ENCODE measurements at places on chromosomes 5 and 9.

DNA sequence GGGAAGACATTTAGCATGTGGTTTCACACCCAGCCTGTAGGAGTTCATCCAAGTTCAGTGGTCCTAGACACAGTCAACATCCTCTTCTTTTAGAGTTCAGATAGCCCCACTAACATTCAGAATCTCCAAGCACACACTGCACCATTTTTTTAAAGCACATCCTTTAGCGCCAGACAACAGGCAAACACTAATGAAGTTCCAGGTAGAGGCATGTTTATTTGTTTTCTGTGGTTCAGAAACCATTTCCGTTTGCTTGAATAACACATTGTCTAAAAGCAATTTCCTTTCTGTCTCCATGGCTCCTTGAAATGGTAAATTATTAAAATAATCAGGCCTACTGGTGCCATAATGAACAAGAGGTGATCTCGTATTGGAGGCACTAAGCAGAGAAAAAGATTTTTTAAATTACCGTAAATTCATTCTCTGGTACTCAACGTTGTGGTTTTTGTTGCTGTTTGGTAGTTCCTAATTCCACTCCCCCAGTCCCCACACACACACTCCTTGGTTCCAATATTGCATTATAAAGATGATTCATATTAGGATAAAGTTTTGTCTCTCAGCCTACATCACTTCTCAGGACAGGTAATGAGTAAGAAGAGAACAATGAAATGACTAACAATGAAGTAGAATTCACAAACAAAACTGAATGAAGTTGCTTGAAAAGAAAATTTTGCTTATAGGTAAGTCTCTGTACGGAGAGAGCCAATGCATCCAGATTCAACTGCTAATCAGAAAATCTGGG, 153.1 kb downstream of the PCSK1 start:
- no peak for DNase-seq

- no peak for DNase-seq
These were observed 2.7 kb downstream of the BTNL9 start for GRCh38 chr5:181042722-181043121.

- no peak for DNase-seq
These were observed 9.3 kb downstream of the CAST start for GRCh38 chr5:96671441-96671840.

GRCh38 chr5:1128977-1129710, 17.3 kb upstream of the SLC12A7 start:
- DNase-seq, result no peak

- DNase-seq, result no peak
These were observed 614.7 kb downstream of the ISL1 start for GRCh38 chr5:51997949-51998348.

DNA sequence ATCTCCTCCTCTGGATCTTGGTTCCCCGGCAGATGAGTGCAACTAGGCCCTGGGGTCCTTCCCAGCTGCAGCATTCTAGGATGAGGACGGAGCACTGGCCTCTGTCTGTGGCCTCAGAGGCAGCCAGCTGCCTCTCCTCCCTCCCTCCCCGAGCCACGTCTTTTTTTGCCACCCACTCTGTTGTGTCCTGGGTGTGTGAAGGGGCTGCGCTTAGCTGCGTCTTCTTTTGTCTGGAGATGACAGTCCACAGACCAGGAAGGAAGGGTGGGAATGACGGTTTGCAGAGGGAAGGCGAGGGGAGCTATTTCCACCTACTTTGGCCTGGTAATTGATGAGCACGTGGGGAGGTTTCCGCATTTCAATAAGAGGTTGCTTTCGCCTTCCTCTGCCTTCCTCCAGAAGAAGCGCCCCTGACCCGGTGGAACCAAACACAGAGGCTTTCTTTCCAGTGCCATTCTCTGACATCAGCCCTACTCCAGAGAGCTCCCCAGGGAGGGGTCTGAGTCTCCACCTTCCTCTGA, 34.5 kb upstream of the GABRP start:
- DNase-seq, result no peak

- no peak for DNase-seq
These were observed 10.1 kb downstream of the NPR2 start for GRCh38 chr9:35801328-35802128.

DNA sequence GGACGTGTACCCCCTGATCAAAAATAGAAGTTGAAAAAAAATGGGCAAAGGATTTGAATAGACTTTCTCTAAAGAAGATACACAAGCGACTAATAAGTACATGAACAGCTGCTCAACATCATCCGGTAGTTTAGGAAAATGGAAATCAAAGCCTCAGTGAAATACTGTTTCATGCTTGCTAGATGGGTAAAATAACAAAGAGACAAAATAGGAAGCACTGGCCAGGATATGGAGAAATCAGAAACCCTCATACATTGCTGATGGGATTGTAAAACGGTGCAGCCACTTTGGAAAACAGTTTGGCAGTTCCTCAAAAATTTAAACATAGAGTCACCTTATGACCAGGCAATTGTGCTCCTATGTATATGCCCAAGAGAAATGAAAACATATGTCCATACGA, 65.0 kb upstream of the SUB1 start:
- DNase-seq, result no peak

DNA sequence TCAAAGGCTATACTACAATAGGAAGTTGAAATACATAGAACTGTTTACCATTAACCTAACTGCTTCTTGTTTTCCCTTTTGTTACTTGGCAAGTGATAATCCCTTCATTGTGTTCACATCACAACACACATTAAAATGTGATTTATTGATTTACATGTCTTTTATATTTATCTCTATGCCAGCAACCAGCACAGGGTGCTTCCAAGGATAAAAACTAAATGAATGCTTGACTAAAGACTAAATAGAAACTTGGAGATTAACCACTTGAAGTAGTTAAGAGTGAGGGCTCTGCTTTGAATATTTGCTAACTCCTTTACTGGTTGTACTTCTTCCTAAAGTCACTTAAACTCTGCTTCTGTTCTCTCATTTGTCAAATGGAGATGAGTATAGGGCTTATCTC, 1730.6 kb downstream of the EFNA5 start:
- DNase-seq, result no peak

- DNase-seq, result no peak
These were observed 1639.4 kb upstream of the C9orf72 start for GRCh38 chr9:29212397-29213387.

GRCh38 chr5:112356178-112356956, 62.7 kb downstream of the EPB41L4A start:
- DNase-seq, result no peak

DNA sequence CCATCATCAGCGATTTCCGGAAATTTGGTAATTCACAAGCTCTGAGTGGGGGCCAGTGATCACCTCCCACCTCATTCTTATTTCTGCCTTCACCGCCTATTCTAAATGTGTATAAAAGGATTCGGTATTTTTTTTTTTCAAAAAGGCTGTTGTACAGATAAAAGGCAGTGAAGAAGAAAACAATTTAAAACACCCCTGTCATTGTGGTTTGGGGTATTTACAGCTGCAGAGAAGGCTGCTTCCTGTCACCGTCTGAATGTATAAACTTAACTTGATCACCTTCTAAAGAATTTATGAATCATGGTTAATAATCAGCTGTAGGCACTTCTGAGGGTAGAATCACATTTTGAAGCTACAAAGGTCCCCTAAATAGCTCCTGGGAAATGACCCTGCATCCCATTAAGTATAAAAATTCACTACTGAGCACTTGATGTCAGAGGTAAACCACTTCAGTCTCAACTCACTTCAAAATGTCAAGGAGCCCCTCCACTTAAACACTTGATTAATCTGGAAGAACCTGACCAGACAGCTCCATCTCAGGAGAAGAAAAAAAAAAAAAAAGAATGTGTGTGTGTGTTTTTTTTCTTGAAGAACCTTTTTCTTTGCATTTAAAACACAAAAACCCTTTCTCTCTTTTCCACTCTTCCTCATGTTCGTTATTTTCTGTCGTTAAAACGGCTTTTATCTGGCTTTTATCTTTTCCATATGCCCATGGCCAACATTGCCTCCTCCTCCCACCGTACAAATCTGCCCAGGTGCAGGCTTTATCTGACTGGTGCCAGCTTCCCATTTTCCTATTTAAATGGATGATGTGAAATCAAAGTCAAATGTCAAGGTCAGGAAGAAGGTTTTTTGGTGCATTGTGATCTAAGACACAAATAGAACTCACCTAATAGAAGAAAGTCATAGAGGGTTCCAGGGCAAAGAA, 291.2 kb downstream of the IRX1 start:
- no peak for DNase-seq

DNA sequence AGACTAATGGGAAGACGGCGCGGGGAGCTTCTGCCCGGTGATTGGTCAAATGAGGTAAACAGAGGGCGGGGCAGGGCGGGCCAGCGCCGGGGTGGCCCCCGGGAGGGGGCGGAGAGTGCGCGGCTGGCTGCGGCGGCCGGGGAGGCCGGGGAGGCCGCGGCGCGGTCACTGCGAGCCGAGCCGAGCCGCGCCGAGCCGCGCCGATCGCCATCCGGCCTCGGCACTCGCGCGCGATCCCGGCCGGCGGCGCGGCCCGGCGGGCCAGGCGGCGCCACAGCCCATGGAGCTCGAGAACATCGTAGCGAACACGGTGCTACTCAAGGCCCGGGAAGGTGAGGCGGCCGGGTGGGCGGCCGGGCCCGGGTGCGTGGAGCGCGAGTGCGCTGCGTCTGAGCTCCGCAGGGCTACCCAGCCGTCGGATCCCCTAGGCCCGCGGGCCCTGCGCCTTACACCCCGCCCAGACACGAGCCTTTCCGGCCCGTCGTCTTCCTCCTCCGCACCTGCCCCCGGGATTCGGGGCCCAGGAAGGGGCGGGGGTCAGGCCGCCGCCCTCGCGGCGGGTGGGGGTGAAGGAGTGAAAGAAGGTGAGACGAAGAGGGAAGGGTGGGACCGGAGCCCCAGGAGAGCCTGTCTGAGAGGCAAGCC, at the start of gene GRK6:
Gene GRK6 (plus strand): TSS at position 111 of the 645 bp plus-strand sequence. CDS start 170 bp downstream, at position 281.
- no peak for DNase-seq

- DNase-seq, result peak; percentile 20
These were observed 1.2 kb downstream of the JAK2 start for GRCh38 chr9:4986296-4986695.

- no peak for DNase-seq
These were observed 141.3 kb downstream of the SREK1 start for GRCh38 chr5:66285343-66285922.

- no peak for DNase-seq
These were observed 102.2 kb upstream of the MOCS2 start for GRCh38 chr5:53211799-53212198.

DNA sequence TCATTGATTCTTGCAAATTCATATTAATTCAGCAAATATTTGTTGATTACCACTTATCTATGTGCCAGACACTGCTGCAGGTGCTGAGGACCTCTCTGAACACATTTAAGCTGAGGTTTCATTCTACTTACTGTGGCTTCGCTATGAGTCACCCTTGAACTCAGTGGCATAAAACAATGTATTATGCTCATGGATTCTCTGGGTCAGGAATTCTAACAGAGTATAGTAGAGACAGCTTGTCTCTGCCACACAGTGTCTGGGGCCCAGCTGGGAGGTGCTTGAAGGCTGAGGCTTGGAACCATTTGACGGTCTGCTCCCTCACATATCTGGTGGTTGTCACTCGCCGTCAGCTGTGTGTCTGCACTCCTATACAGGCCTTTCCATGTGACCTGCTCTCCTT, 124.3 kb upstream of the NR3C1 start:
- no peak for DNase-seq

GRCh38 chr5:144484124-144484897, 313.6 kb downstream of the KCTD16 start:
- DNase-seq, result no peak

DNA sequence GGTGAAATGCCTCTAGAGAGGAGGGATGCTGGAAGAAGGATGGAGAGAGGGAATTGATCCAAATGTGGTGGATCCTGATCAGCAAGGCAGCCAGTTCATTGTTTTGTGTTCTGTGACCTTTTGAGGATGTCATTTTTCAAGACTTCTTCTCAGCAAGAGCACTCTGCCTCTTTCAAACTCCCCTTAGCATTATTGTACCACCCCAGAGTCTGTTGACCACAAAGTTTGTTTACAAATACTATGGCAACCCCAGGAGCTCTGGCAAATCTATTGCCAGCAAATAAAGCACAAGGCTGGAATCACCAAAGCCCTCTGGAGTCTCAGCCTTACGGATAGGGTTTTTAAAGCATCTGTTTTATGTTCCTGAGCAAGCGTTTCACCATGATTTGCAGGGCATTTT, 76.2 kb upstream of the SLC1A3 start:
- no peak for DNase-seq

GRCh38 chr5:115542651-115543364, 1.8 kb downstream of the FEM1C start:
- DNase-seq, result no peak

GRCh38 chr5:96004754-96005153, 43.1 kb upstream of the ELL2 start:
- DNase-seq, result no peak

- DNase-seq, result no peak
These were observed 217.0 kb downstream of the GAS1 start for GRCh38 chr9:86730163-86730928.

GRCh38 chr9:116905171-116905588, 218.1 kb downstream of the TRIM32 start:
- no peak for DNase-seq

DNA sequence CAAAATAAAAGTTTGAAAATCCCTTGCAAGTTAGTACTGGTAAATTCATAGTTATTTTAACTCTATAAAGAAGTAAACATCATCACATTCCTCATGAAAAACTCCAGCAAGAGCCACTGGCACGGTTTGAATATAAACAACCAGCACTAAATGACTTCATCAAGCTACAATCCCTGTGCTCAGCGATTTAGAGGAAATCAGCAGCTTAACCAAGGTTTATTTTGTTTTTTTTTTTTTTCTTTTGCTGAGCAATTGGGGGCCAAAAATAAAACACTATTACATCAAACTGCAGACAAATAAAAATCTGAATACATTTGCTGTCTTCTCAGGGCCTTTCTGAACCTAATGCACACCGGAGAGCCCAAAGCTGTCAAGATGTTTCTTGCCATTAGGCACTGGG, 106.2 kb upstream of the SLC24A2 start:
- DNase-seq, result no peak

- peak; percentile 32 for DNase-seq
These were observed 307.9 kb downstream of the FBXL7 start for GRCh38 chr5:15807871-15808270.

- DNase-seq, result no peak
These were observed 368.7 kb downstream of the MLLT3 start for GRCh38 chr9:20253635-20254034.

GRCh38 chr5:133155326-133155969, 103.6 kb downstream of the HSPA4 start:
- DNase-seq, result no peak

DNA sequence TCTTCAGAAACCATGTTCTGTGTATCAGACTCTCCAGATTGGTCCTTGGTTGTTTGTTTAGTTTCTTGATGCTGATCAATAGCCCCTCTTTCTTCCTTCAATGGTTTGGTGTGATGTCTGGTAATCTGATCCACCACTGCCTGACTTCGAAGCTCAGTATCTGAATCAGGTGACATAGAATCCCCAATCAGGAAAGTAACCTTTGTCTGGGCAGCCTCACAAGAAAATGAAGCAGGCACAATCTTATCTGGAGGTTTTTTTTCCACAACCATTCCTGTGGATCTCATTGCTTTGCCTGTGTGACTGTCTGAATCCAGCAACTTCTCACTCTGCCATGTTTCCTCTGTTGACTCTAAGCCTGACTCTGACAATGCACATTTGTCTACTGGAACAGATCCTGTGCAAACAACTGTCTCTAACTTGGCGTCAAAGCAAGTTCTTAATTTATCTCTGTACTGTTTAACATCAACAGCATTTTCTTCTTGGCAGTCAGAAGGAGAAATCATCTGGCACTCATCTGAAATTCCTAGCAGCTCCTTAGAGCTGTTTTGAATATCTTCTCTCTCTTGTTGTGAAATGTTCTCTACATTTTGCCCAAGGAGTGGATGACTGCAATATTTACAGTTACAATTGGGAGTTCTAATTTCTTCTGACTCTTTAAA, 37.1 kb upstream of the RAPGEF6 start:
- DNase-seq, result peak; percentile 69

Measured in cardiac muscle cell (in vitro differentiated cells and primary cell).